ENCODE measurements at places on chromosomes 1 and 21.
A peak's percentile ranks its signal among the peaks of the same experiment; 100 is the strongest.

DNA sequence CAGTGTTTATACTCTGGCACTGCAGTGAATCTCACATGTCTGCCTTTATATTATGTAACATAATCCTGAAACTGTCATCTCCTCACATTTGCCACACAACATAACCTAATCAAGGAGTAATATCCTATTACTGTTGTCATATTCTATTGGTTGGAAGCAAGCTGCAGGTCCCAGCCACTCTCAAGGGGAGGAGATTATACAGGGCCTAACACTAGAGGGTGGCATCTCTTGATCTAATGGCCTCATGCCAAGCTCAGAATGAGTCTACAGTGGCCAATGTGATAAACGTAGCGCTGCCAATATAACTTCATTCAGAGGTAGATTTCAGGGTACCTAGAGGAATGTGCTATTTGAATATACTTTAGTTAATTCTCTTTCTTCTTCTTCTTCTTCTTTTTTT is 166.8 kb downstream of the BACH1 start:
- DNase-seq: no peak

- no peak for DNase-seq
These were observed 1.6 kb upstream of the TAF12 start for GRCh38 chr1:28644494-28644893.

DNA sequence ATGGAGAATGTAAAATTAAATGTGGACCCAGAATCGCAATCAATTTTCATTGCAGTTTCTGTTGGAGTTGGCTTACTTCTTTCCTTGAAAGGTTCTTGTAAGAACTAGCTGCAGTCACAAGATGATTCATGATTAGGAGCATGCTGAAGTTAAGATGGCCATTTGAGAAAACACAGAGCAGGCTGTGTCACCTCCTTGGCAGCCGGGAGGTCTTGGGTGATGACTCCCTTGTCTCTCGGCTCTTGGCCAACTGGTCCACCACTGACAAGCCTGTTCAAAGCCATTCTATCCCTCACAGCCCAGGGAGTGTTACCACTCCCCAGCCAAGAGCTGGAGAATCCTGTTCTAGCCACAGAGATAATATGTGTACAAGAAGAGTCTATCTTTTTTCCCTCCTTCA is 40.6 kb downstream of the OPTC start:
- peak; percentile 94 for DNase-seq

DNA sequence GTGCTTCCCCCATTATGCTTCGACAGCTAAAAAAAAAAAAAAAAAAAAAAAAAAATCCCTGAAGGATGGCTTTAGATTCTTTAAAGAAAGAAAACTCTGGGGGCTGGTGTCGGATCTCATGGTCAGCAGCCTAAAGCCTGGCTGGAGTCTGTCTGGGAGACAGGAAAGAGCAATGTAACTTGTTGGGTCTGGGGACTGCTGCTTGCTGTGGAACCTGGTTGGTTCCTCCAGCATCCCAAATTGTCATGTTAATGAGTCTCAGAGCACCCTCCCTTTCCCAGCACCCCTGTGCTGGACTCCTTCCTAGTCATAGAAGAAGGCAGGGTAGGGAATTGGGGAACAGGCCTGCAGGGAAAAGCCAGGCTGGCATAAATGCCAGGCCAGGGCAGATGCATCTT is 3.0 kb downstream of the KCNC4 start:
- DNase-seq: no peak

DNA sequence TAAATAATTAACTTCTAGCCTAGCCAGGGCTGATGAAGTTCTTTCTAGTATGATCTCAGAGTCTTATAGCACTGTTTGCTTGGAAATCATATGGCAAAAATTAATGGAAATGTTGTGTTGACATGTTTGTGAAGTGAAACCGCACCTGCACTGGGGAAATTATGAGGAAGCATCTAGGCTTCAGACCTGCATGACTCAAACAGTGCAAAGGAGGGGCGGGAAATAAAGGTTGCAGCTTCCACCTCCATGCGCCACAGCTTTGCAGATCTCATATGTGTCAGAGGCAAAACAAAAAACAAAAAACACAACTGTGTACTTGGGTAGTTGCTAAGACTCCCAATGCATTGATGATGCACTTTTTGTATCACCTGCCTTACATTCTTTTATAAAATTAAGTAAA is 1080.6 kb downstream of the PLA2G4A start:
- no peak for DNase-seq

DNA sequence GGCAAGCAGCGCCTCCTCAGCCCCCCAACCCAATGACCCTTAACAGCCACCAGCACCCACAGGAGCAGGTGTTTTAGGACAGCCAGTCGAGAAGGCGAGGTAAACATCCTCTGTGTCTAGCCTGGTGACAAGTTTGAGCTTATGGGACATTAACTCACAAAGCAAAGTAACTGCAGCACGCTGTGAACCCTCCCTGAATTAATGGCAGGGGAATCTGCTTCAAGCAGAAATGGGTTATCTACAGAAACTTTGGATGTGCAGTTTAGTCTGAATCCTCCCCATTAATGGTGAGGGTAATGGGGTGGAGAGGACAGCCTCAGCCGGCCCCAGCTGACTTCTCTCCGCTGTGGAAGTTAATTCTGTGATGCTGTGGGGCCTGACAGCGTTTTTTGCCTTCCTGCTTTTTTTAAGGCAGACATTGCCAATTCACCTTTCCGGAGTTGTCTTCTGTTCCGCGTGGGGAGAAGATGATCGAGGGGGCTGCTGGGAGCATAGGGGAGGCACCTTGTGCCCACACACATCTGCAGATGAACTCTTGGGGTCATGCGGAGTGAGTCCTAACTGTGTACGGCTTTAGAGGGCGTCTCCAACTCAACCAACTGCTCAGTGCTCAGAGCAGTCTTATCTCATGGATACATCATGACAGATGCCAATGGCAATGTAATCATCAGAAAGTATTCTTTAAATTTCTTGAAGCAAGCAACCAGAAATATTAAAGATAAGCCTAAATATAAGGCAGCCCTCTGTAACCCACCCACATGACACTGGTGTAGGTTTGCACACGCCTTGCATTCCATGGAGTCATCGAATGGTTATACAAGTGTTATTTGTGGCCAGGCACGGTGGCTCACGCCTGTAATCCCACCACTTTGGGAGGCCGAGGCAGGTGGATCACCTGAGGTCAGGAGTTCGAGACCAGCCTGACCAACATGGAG is 41.0 kb downstream of the POFUT2 start:
- no peak for DNase-seq

DNA sequence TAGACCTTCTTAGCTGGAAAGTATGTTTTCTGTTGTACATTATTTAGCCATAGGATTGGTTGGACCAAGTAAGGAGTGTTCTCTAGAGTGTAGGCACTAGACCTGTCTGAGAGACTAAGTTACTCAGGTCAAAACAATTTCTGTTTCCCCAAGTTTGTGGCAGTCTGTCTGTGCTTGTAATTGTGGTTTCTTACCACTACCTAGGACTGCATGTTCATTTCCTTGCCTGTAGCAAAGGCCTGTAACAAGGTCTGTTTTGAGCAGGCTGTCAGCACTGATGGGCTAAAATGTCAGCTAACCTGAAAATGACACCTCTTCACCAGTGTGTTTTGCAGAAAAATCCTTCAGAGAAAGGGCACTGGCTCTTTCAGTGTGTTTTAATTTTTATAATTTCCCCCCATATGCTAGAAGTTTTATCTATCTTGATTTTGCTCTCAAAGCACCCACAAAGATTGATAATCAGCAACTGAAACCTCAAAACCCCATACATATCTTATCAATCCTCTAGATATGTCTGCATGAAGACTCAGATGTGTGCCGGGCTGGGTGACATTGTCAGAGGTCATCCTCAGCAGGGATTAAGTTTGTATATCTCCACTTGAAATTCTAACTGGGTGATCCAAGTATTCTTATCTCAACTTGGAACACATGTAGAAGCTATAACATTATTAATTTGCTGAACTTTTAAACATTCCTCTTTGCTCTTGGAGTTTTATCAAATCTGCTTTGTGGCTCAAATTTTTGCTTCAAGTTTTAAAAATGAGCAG is 50.7 kb upstream of the ST6GALNAC3 start:
- no peak for DNase-seq

- DNase-seq: peak; percentile 88
These were observed at the start of gene ADGRL2 for GRCh38 chr1:81800695-81801650. Gene ADGRL2 (plus strand): TSS chr1:81800934. CDS start chr1:81836985, 36,051 bp downstream.

DNA sequence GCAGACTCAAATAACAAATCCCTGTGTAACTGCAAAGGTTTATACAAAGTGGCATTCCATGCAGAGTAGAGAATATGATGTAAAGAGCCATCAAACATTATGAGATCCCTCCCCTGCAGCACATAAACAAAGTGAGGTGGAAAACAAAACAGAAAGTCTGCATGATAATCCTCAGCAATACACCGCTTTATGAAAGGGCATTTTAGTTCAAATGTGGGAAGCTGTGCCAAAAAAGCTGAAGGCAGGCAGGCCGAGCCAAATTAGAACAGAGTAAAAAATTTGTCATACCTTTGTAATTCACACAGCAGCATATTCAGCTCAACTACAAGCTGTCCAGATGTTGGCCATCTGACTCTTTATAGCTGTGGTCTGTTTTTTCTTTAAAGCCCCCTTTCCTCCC is 113.5 kb downstream of the LHX9 start:
- DNase-seq: no peak

GRCh38 chr1:100377590-100378361 is 25.5 kb downstream of the CDC14A start:
- no peak for DNase-seq

- no peak for DNase-seq
These were observed 1.3 kb downstream of the FOXJ3 start for GRCh38 chr1:42333662-42334239.

GRCh38 chr1:21262293-21263051 is 27.8 kb downstream of the ECE1 start:
- DNase-seq: no peak

DNA sequence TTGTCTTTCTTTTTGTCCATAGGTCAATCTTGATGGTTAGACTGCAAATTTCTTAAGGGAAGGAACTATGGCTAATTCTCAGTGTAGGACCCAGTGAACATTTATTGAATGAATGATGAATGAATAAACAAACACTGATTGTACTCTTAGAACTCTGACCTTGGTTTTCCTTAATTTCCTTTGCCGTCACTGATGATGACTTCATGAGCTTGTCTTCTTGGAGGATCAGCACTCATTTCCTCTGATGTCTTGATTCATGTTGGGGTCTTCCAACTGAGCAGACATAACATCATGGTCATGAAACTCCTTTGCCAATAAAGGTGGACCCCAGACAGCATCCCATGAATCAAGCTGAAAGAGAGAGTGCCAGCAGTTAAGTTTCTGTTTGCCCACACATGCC is 96.3 kb downstream of the PLPP3 start:
- DNase-seq: no peak

- peak; percentile 63 for DNase-seq
These were observed 60.4 kb upstream of the GORAB start for GRCh38 chr1:170471398-170472053.

- no peak for DNase-seq
These were observed 15.3 kb downstream of the NAV1 start for GRCh38 chr1:201554190-201554600.

DNA sequence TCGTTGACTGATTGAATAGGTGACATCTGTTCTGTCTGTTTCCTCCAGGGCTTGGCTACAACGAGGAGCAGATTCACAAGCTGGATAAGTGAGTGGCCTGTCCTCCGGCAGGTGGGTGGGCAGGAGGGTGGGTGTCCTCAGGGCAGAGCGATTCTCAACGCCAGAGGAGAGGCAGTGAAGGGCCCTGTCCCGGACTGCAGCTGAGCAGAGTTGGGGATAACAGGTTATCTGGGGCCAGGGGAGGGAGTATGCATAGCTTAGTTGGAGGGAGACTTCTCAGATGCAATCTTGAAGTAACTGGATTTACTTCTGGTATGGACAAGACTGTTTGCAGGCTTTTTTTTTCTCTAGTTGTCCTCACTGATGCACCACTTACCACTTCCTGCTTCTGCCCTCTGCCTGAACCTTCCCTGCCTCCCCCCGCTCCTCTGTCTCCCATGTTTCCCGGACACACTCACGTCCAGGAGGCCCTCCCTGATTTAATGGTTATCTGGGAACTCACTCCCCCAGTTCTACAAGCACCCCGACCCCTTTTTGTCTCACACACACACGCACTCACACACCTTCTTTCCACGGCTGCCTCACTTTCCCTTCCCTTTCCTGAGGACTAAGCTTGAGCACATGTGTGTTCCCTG is 16.4 kb upstream of the RASSF5 start:
- DNase-seq: no peak

DNA sequence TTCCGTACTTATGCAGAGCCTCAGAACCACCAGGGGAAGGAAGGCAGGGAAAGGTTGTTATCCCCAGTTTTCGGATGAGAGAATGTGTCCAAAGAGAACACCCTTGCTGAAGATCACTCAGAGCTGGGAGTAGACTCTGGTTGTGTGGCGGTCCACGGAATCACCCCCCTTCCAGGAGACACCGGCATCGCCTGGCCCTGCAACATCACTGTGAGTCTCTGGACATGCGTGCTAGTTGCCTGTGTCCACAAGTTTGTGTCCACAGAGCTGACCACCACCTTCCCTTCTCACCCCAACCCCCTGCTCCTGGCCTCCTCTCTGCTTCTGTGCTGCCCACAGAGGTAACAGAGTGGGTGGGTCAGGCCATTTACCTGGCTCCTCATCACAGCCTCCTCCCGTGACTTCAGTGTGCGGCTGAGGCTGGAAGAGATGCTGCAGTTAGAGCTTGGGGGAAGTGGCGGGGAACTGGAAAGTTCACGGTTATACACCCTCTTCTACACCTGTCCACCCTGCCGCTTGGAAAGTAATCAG is 7.3 kb downstream of the MYBPH start:
- DNase-seq: no peak

DNA sequence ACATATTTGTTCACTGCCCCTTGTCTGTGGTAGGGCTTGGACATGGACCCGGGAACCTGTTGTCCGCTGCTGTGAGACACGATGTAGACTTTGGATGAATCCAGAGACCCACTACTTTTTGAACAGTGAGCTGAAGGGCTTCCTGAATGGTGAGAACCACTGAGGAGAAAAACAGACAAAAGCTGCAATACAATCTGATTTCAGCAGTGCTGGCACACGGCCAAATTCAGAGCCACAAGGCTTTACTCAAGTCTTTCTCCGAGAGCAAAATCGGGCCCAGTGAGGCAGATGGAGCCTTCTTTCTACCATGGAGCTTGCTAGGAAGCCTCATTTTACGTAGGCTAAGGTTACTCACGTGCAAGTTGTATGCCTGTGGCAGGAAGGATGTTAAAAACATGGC is 197.6 kb downstream of the SIPA1L2 start:
- no peak for DNase-seq

GRCh38 chr1:156172696-156173470 is 19.5 kb downstream of the SEMA4A start:
- no peak for DNase-seq

DNA sequence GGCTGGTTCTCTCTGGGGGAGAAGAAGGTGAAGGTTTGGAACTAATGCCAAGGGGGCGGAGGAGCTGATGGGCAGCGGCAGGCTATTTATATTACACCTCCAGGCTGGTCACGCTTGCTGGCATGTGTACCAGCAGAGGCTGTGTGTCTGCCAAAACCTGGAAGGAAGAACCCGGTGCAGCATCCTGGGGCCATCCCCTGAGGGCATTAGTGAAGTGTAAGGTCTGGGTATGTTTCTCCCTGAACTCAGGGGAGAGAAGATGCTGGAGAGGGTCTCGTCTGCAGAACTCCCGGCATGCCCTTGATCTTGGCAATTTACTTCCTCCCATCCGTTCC is 5.3 kb downstream of the DISP3 start:
- no peak for DNase-seq

GRCh38 chr21:38989745-38990423 is 184.2 kb downstream of the ETS2 start:
- DNase-seq: peak; percentile 23

Data from amniotic stem cell (primary cell).